Stimulated activated naive CD4-positive, alpha-beta T cell treated with Interleukin-2 at 50 U/mL for 16 hours (primary cell): ENCODE measurements at places on chromosomes 1 and 21.

DNA sequence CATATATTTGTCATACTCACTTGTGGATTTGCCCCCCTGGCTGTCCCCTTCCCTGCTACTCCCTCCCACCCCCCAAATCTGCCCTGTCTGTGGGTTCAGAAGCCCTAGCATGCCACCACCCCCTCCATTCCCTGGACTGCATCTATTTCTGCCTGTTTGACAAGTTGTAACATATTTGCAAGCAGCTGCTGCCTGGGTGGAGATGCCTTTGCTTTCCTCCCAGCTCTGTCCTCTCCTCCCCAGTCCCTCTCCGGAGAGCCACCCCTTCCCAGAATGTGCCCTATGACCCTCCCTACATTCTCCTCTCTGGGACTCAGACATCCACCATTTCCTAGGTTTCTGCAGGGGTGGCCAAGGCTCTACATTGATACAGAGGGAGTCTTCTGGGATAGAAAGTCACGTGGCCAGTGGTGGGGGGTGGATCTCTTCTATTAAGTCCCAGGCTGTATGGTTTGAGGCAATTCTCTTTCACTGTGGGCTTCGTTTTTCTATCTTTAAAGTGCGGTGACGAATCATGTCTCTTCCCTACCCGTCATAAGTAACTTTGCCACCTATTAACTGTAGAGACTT is 6.0 kb upstream of the MYOG start:
- no peak for DNase-seq

DNA sequence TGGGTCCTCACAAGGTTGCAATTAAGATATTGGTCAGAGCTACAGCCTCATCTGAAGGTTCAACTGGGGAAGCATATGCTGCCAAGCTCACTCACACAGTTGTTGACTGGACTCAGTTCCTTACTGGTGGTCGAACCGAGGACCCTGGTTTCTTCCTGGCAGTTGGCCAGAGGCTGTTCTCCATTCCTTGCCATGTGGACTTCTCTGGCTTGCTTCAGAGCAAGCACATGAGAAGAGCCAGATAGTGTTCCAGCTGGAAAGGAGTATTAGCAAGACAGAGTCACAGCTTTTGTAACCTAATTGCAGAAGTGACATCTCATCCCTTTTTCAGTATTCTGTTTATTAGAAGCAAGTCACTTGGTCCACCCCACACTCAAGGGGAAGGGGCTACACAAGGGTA is 23.6 kb downstream of the POU2F1 start:
- DNase-seq, result no peak

DNA sequence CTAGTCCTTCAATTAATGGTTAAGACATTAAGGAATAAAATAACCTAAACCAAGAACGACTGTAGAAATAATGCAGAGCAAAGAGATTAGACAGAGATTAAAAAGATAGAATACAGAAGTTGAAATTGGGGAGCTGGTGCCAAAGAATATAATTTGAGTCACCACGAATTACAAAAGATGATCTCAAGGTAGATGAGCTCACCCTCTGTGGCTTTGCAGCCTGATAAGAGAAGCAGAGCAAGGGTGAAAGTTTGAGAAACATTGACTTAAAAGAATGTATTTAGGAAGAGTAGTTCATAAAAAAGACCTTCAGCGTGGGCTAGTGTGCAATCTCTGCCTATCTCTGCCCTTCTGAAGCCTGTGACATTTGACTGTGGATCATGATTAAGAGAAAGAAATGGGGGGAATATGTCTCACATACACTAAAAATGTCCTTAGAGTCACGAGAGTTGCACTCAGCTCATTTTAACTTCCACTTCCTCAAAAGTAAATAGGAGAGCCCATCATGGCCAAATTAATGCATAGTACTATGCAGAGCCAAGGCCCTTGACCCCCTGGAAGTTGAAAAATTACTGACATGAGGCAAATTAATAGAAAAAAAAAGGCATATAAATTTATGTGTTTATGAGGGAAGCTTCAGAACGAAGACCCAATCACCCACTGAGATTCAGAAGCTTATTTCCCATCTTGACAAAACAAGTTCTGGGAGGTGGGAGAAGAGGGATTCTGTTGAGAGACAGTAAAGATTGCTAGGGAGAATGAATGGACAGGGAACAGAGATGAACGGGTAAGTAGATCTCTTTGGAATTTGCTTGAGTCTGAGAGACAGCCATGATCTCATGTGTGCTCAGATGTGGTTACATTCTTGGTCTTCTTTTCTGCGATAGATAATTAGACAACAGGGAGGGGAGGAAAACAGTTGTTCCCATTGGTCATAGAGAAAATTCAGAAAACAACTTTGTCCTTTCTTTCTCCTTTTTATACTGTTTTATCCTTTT is 395.4 kb upstream of the LRRC7 start:
- no peak for DNase-seq

- DNase-seq, result no peak
These were observed 25.7 kb upstream of the C1orf198 start for GRCh38 chr1:230894032-230894431.

DNA sequence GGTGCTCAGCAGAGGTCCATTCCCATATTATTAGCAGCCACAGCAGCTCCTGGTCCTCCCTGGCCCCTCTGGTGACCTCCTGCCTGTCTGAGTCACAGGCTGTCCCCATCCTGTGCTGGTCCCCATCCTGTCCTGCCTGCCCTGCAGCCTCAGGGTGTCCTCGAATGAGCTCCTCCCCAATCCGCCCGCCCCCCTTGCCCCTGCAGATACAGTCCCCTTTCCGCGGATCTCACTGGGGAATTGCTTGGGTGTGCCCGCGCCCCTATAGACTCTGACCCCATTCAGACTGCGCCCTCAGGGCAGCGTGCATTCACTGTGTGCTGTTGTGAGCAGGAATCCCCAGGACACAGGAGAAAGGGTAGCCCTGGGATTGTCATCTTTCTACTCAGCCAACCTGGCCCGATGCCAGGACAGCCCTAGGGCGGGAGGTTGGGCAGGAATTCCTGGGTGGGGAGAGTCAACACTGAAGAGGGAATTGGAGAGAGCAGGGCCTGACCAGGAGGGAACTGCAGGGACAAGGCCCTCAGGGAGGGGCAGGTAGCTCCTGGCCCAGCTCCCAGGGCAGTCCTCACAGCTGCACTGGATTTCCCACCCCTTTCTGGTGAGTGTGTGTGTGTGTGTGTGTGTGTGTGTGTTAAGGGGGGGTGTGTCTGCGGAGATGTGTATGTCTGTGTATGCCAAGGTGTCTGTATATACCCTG is 1.1 kb upstream of the GUCA2A start:
- no peak for DNase-seq

- no peak for DNase-seq
These were observed 53.4 kb downstream of the FBXO2 start for GRCh38 chr1:11600836-11601235.
